ENCODE measurements at places on chromosomes 13 and 19. TPM values are rescaled to one million over a fixed set of nuclear protein-coding genes. Genes with fewer than 3 reads are reported as not detected.

- peak; percentile 80 for DNase-seq
These were observed 34.9 kb upstream of the TPM4 start for GRCh38 chr19:16041299-16041990.

GRCh38 chr19:437041-437440 is 23.8 kb downstream of the SHC2 start:
- no peak for DNase-seq

The POSTN gene
- 546 TPM for total RNA-seq

- no peak for DNase-seq
These were observed 757 bp upstream of the LMNB2 start for GRCh38 chr19:2457394-2458037.

GRCh38 chr13:56457535-56458190 is 683.1 kb upstream of the PRR20A start:
- DNase-seq = no peak

DNA sequence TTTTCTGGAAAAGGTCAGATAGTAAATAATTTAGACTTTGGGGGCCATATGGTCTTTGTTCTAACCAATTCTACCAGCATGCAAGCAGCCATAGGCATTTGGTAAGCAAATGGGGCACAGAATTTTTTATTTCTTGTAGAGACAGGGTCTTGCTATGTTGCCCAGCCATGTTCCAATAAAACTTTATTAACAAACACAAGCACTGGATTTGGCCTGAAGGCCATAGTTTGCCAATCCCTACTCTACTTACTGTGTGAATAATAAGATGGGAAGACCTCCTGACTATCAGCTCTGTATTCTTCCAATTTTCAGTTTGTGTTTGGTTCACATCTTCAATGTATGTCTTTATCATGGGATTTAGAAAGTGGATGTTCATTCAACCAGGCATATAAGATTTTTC is 53.0 kb upstream of the SERP2 start:
- DNase-seq = no peak

The SYT5 gene
- total RNA-seq = 0.45 TPM

- DNase-seq = peak; percentile 13
These were observed 21.1 kb downstream of the PROSER1 start for GRCh38 chr13:39016787-39017186.

GRCh38 chr19:44607049-44607448 is 6.3 kb upstream of the IGSF23 start:
- peak; percentile 44 for DNase-seq

The CLIP3 gene
- 7.4 TPM for total RNA-seq

DNA sequence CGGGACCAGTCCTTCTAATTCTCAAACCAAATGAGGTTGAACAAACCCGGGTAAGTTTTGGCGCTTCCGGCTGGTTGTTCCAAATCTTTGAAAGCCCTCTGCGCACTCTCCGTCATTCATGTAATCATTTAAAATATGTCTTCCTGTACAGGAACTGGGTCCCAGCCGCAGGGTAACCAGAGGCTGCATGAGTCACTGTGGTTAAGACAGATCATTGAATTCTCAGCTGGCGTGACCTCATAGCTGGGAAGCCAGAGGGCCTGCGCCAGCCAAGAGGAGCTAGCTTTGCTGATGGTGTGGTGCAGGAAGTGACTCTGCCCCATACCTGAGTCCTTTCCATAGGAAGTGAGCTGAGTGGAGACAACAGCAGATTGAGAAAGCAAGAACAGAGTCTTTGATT is 135.2 kb downstream of the TSHZ3 start:
- DNase-seq = peak; percentile 98

DNA sequence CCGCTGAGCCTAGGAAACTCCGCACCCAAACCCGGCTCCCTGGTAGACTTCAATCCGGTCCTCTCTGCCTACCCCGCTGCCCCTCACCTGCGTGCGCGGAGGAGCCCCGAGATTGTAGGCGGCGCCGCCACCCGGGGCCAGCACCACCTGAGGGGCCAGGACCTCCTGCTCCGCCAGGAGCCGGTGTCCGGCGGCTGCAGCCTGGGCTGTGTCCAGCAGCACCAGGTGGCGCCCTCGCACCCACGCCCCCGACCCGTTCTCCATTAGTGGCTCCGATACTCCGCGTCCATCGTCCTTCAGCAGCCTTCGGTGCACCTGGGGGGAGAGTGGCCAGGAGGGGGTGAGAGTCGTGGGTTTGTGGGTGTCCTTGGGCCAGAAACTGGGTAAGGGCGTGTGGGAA is 18.5 kb downstream of the MAN2B1 start:
- DNase-seq = no peak

- no peak for DNase-seq
These were observed 33.0 kb upstream of the TSC22D1 start for GRCh38 chr13:44609137-44609536.

Measured in fibroblast of the aortic adventitia (primary cell).